ENCODE measurements at places on chromosomes 11 and 22.

DNA sequence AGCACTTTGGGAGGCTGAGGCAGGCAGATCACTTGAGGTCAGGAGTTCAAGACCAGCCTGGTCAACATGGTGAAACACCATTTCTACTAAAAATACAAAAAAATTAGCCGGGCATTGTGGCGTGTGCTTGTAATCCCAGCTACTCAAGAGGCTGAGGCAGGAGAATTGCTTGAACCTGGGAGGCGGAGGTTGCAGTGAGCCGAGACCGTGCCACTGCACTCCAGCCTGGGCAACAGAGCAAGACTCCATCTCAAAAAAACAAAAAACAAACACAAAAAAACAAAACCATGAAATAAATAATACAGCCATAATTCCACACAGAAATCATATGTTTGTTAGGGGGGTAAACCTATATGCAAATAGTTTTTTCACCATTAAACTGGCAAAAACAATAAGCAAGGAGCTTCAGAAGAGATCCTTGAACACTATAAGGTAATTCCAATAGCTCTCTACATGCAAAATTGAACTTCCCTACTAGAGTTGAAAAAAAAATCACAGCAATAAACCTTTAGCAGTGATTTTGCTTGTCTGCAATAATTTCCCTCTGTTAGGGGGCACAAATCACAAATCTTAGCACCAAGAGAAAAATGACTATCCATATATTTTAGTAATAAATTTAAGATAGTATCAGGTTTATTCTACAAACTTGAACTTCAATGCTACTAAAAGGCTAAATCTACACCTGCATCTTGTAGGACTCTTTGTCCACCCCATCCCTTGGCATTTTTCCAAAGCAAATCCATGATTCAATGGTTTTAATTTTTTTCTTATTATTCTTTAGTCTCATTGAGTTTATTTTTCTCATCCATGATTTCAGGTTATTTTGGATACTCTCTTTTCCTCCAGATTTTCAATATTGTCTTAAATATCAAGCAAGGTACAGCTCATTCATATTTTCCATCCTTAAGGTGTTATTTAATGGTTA, 3.9 kb downstream of the CSTF3 start:
- DNase-seq: no peak

GRCh38 chr11:29352273-29352795, 664.5 kb downstream of the KCNA4 start:
- no peak for DNase-seq

DNA sequence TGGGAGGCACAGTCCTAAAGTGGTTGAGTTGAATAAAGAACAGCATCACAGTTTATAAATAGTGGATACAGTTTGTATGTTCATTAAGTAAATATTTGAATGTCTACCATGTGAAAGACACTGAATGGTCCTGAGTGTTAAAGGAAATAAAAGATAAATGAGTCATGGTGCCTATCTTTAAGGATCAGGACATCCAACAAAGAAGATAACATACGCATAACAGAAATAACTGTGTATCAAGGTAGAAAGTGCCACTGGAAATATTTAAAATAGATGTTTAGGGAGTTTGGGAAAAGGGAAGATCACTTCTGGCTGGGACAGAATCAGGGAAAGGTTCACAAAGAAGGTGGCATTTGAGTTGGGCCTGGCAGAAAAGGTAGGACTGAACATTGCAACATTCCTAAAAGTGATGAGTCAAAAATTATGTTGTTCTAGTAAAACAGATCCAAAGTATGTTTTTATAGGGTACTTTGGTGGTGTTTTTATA, 41.5 kb downstream of the CSTPP1 start:
- no peak for DNase-seq

DNA sequence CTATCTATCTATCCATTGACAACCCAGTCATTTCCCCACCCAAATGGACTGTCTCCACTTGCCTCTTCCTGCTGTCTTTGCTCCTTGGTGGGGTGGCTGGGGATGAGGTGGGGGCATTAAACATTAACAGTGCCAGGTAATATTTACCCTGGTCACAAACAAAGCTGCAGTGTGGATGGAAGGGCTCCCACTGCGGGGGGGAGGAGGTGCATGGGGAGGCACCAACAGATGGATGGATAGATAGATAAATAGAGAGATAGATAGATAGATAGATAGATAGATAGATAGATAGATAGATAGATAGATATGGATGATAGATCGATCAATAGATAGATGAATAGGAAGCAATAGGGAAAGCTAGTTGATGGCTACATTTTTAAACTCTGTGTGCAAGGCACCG, 2.3 kb upstream of the FXYD2 start:
- DNase-seq: no peak

GRCh38 chr11:103359216-103359615, 250.0 kb downstream of the DYNC2H1 start:
- DNase-seq: no peak

DNA sequence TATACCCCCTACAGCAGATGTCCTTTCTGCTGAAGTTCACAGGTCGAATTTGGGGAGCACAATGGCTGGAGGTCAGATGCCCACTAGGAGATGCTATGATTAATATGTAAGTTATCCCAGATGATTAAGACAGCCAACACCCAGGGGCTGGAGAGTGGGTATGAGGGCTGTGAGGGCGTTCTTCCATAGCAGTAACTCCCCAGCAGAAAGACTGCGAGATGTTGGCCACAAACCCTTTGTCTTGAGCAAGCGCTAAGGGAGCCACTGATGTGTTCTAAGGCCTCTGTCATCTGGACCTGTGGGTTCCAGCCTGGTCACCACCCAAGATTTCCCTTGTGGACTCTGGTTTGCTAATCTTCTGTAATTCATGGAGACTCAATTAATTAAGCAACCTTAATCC, 77.6 kb downstream of the BMAL1 start:
- DNase-seq: no peak

Measured in activated CD8-positive, alpha-beta memory T cell treated with anti-CD3 and anti-CD28 coated beads for 1 hour (primary cell).